ENCODE measurements at places on chromosomes 2 and 18.

GRCh38 chr2:119117891-119118882, 40.4 kb downstream of the C1QL2 start:
- no peak for DNase-seq

- no peak for DNase-seq
Measured at GRCh38 chr2:224389317-224389716, 12.6 kb downstream of the FAM124B start.

DNA sequence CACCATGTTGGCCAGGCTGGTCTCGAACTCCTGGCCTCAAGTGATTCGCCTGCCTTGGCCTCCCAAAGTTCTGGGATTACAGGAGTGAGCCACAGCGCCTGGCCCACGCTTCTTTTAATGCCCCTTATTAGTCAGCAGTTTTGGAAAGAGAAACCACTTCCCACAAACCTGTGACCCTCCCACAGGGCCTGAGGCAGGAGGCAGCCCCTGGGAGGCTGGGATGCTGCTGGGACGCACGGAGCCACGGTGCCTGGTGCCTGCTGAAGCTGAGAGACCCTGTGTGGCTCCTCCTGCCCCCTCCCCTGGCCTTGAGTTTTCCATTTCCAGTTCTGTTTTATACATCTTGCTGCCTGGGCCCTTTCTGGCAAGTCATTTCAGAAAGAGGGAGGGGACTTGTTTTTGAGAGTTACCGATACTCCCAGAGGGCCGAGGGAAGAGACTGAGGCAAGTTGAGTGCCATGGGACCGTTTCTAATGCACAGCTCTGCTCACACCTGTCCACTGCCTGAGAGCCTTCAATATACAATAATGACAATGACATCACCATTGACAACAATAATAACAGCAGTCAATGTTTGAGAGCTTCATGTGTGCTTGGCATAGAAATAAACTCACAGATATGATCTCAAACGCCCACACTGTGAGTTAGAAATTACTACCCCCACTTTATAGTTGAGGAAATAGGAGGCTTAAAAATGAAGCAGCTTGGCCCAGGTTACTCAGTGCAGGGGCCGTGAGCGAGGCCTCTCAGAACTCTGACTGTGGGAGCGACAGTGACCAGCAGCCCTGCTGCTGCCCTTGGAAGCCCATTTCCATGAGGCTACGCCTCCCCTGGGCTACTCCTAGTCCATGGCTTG, 78.1 kb upstream of the YWHAQ start:
- no peak for DNase-seq

DNA sequence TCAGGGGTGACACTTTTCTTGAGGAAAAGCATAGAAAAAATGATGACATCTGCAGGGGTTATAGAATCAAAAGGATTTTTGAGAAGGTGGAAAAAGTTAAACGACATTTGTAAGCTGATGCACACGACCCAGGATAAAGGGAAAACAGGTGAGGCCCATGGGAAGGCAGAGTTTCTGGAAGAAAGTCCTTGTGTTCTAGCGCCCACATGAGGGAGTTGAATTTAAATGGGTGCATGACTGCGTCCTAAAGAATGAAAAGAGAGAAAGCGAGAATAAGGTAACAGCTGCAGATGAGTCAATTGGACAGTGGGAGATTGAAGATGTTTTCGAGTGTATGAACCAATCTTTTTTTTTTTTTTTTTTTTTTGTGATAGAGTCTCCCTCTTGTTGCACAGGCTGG, 158.1 kb downstream of the GALR1 start:
- DNase-seq = no peak

GRCh38 chr18:76633588-76634269, 138.7 kb upstream of the ZNF516 start:
- no peak for DNase-seq

- DNase-seq = peak; percentile 10
Measured at GRCh38 chr2:226403369-226403768, 396.3 kb downstream of the IRS1 start.

DNA sequence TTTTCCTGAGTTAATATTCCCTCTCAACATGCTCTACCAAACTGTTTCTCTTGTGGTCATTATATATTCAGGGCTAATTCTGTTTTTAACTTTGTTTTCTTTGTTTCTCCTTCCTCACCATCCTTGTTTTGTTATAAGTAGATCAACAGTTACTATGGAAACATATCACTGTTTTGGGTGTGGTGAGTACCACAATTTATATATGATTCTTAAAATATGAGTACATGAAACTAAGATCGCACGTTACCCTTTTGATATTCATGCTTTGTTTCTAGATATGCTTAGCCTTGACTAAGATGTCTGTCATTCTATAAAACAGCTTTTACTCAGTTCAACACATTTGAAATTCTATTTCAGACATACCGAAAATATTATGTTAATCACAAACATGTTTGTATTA, 232.3 kb upstream of the ITGA4 start:
- DNase-seq = no peak
